ENCODE measurements at places on chromosomes 6 and 20. TPM values are rescaled to one million over a fixed set of nuclear protein-coding genes. Genes with fewer than 3 reads are reported as not detected.

The OPRL1 gene
- total RNA-seq = 0.17 TPM

The APOBEC2 gene
- not detected for total RNA-seq

The TMEM74B gene
- 3.4 TPM for total RNA-seq

GRCh38 chr6:22113026-22113766, 183.6 kb downstream of the PRL start:
- no peak for DNase-seq

The TFAP2C gene
- total RNA-seq = 0.52 TPM
